ENCODE measurements at places on chromosomes 2 and 18.

DNA sequence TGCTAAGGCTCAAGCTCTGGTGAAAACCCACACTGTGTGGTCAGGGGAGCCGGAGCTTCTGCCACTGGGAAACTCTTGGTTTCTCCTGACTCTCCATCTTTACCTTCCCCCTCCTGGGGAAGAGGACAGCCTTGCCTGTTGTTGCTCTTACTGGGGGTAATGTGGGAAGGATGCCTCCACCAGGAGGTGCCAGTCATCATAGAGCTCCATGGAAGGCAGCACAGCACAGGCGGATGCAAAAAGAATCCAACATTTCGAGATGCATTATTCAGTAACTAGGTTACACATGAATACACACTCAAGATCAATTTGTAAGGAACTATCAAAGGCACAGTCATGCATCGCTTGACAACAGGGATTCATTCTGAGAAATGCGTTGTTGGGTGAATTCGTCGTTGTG is 322.6 kb downstream of the AFF3 start:
- DNase-seq = no peak

GRCh38 chr18:74819433-74820059 is 221.9 kb downstream of the ZNF407 start:
- no peak for DNase-seq

GRCh38 chr2:96397756-96398530 is 62.4 kb downstream of the NCAPH start:
- DNase-seq = no peak

DNA sequence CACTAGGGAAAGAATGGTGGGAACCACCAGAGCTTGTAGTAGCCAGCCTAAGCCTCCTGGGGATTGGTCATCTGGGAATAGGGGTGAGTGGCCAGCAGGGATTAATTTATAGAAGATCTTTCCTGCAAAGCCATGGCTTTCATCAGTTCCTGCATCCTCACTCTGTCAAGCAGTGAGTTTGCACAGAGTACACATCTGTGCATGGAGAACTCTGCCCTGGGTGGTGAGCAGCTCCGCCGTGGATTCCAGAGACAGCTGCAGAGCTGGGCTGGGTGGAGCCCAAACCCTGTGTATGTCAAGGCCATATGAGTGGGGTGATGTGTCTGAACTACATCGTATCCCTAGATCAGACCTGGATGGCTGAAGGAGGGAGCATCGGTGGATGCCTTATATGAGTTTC is 182.2 kb downstream of the GLI2 start:
- DNase-seq = no peak

- DNase-seq = peak; percentile 60
These were observed 58.2 kb downstream of the KLHL14 start for GRCh38 chr18:32714571-32715148.

- DNase-seq = peak; percentile 37
These were observed at the start of gene NETO1 for GRCh38 chr18:72867746-72868584. TSS of gene NETO1 (minus strand) at chr18:72867987. CDS start at chr18:72867291, 696 bp downstream.

DNA sequence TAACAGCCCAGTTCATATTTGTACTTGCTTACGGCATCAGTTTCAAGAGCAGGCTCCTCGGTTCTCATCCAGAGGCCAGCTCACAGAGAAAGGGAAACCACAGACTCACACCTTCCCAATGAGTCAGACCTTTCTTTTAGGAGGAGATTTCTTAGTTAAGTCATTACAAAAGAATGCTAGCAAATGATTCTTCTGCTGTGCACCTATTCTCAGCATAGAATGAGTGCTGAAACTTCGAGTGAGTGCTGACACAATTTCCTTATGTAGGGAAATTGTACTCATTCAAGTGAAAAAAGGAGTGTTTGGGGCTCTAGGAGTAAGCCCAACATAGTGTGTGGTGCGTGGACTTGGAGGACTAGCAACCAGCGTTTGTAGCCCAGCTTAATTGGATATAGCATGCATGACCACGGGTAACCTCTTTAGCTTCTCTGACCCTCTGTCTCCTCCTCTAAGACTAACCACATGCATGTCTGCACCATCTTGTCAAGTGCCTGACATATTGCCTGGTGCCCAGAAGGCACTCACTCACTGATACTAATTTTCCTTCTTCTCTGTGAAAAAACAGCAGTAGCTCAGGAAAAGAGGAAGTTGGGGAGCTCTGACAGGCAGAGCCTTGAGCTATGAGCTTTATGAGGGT is 87.0 kb downstream of the ALPK2 start:
- DNase-seq = no peak

GRCh38 chr2:195009202-195009601 is 647.8 kb upstream of the SLC39A10 start:
- no peak for DNase-seq

DNA sequence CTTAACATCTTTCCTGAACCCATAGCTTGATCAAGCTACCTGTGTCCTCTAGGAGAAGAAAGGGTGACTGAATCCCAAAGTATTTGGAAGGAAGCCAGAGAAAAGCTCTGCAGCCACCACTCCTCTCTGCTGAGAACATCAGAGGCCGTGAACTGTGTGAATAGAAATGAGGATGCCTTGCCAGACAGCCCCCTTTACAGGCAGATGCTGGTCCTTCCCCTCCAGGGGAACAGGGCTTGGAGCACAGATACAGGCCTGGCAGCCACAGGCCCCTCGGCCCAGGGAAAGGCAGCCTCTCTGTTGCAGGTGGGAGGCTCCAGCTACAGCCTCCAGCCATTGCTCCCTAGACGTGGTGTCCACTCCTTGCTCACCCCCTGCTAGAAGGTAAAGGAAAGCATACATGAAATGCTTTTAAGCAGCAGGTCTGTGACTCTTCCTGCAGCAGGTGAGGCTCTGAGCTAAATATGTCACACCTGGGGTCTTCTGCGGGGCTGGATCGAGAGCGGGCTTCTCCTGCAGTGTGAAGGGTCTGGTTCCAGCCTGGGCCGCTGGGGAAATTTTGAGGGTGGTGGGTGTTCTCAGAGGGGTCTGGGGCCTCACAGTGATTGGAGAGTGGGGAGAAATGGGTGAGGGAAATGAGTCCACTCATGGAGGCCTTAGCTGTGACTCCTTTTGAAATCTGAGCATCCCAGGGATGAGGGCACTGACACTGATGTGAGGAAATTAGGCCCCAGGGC is 234.0 kb downstream of the KLHL29 start:
- no peak for DNase-seq
